ENCODE measurements at places on chromosomes 4 and X.

DNA sequence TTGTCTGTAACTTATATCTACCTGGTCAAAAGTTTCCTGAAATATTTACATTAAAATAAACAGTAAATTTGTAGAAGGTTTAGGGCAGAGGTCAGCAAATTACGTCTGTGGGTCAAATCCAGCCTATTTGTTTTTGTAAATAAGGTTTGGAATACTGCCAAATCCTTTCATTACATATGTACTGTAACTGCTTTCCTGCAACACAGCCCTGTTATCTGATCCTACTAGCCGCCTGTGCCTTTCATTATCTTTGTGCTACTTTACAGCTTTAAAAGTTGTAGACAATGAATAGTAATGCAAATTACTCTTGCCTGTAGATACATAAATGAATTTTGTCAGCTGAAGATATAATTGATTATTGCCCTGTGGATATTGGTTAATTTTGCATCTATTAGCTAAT is 369.6 kb upstream of the SLC7A11 start:
- no peak for DNase-seq

DNA sequence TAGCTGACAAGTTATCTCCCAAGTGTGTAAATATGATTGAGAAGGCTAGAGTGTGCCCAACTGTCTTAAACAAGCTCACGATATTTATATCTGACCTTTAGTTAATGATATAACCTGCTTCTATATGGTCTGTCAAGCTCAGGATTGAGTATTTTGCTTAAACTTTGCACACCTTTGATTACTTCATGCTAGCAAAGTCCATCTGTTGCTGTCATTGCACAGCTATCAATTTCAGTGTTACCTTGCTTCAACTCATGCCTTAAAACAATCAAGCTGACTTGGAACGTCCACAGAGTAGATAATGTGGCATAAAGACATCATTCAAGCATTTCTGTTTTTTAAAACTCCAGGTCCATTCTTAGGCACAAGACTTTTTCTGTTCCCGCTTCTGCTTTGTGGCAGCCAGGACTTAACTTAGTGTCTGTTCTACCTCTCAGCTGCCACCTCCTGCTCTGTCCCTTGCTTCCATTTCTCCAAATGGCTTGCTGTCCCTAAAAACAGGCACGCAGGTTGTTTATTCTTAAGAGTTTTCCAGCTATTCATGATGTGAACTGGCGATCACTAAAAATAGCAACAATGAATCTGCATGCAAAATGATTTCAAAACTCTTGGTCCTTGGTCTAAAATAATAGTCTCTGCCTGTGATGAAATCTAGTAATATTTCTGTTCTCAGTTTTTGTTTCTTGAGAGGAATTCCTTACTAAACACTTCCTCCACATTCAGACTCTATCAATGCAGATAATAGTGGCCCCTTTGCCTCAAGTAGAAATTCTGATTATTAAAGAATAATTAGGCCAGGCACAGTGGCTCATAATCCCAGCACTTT is 16.3 kb upstream of the NEIL3 start:
- DNase-seq, result no peak

DNA sequence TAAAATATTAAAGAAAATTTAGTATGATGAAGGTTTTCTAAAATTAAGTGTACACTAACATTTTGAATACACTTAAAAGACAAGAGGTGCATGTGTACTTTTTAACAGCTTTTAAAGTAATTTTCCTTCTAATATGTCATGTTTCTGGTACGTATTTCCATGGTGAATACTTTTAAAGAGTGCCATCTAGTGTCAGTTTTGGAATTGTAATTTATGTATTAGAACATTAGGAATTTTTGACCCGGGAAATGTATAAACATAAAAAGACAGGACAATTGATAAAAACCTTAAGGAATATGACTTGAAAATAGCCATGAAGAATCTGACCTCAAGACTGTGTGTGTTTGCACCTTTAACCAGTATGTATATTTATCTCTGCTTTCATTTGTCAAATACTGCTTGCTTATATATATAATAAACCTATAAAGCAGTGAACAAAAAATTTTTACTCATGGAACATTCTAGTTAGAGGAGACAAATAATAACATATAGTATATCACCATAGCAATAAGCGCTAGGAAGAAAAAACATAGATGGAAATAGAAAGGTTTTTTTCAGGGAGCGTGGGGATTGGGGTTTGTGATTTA is 7.2 kb downstream of the GSTCD start:
- peak; percentile 38 for DNase-seq

DNA sequence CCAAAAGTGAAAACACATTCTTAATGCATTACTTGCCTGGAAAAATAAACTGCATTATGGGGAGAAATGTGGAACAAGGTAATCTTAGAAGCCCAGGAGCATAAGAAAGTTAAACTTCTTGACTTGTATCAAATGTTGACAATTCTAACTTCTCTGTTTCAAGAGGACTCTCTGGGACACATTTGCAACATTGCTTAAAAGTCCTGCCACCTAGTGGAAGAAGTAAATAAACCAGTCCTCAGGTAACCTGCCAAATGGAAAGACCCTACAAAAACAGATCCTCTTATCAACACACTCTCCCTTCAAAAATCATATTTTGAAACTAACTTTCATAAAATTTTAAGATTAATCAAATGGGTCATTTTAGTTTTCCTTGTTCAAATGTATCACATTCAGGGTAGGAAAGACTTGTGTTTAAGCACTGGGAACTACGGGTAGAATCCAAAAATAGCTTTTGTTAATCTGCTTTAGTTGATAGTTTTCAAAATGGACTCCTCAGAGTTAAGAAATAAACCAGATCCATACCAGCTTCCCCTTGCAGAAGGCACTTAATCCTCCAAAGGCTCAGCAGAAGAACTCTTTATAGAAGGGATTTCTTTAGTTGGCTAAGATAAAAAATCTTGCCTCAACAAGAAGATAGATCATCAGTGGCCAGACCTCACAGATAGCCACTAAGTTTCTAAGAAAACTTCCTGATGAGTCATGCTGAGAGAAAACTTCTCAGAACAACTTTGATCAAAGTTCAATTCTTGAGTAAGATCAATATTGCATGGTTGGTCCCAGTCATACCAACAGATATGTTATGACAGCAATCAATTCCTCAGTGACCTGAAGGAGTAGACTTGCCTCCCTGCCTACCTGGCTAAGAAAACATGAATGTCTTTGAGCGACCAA is 141.7 kb downstream of the HHIP start:
- no peak for DNase-seq

DNA sequence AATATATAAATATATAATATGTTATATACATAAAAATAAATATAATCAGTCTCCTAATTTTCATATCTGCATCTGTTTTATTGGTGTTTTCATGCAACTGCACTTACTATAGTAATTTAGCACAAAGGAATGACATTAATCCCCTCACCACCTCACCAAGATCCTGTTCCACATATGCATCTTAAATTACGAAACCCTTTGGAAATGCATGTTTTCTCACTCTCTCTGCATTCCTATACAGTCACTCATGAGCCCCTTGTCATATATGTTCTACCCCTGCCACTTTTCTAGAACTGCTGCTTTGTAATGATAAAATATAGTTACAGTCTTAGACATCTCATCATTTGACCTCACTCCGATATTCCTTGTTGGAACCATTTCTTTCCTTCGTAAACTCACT is 728.7 kb upstream of the SLIT2 start:
- DNase-seq, result no peak

DNA sequence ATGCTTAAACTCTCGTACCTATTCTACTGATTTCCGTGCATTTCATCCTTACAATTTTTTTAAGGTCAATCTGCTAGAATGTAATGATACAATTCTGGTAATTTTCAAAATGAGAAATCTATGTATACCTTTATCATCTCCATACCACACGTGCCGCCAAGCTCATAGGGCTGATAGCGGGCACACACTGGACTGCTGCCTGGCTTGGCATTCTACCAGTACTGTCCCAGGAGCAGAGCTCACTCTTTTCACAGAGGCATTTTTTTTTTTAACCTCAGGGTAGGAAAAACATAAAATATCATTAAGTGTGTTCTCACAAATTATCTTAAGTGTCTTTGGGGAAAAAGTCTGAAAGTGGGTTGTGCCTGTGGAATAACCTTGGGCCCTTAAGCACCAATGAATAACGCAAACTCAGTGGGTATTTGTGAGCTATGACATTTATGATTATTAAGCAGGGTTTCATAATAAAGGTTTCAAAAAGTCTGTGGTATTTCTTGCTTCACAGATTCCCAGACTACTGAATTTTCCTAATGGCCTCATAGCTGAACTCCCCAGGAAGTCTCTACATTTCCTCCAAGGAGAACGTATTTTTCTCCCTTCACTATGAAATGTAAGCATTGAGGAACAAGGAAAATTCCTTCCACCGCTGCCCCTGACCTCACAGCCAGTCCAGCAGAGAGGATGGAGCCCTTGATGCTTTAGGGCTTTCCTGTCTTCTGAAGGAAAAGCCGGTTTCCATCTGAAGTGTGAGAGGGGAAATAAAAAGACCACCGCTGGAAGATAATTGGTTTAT is 125.2 kb downstream of the ELOVL6 start:
- no peak for DNase-seq

GRCh38 chrX:13212191-13212651 is 107.6 kb downstream of the ATXN3L start:
- DNase-seq, result no peak

DNA sequence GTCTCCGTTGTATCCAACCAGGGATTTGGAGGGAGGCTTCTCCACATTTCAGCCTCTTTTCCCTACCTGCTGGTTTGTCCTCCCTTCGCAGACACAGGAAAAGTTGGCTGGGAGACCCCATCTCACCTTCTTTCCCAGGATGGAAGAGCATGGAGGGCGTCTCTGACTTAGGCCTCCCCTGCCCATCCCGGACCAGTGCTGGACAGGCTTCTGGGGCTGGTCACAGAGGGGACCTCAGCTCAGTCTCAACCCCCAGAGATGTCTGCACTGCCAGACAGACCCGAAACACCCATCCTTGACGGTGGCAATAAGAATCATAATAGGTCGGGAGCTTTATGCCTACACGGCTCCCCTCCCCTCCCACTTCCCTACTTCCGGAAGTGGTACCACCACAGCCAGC is 1.6 kb downstream of the WFS1 start:
- no peak for DNase-seq

DNA sequence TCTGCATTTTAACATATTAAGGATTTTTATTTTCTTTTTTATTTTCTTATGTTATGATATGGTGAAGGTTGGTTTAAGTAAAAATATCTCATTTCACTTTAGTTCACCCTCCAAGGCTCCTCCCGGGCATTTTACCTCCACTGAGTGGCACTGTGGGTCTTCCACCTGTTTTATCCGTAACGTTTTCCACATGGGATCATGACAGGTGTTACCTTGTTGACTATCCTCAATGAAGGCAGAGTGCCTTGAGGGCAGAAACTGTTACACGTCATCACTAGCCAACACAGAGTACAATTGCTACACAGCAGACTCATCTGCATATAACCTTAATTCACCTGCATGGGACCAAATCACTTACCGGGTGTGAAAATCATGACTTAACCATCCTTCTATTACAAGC is 105.8 kb downstream of the GEMIN8 start:
- DNase-seq, result no peak

DNA sequence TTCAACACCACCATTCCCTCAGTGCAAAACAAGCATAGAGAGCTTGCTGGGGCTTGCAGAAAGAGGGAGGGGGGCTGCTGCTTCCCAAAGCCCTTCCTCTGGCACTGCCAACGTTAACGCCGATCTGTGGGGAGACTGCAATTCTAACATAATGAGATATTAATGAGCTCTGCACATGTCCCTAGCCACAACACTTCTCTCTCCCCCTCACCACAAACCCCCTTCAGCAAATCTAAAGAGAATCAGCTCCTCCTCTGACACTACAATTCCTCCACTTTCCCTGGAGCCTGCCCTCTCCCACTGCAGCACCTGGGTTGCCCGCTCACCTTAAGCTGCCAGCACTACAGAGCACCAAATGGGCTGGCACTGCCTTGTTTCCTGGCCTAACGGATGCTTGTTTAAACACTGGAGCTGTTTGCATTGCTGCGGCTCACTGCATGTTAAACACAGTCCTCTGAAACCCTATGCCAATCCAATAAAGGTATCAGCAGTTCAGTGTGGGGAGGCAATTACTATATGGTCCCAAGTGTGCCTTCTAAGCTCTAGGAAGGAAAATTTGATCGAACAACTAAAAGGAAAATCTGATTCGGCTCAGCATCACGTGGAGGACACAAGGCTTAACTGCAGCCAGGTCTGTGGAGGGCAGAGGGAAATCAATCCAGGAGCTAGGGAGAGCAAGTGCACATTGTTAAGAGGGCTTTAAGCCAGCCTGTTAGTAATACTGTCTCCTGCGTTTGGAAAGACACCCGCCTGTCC is 232.4 kb downstream of the MAML3 start:
- no peak for DNase-seq

DNA sequence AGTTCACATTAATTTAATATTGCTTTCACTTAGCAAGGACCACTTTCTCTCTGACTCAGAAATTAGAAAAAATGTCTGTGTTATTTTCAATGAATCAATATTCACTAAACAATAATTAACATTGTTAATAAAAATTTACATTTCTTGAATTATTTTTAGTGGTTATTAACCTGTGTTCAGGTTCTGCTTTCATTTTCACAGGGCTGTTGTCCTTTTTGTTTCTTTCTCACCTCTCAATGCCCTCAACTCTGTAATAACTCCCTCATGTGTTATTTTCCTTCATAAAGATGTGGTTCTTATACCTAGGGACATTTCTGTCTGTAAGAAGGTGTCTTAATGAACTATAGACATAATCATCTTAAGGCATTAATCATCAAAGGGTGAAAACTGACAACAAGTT is 43.1 kb upstream of the PRR27 start:
- no peak for DNase-seq

DNA sequence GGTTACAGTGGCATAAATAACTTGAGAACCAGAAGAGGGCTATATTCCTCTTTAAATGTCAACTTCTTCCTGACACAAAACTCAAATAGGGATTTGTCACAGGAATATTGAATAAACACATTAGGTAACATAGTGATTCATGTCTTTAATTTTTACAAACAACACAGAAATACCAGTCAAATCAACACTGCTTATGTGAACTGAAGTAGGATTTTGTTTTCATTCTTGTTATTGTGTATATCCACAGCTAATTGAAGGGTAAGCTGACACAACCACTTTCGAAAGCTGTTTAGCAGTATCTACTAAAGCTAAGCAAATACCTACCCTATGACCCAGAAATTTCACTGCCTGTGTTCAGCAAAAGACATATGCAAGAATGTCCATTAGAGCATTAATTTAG is 120.4 kb upstream of the EOLA2 start:
- no peak for DNase-seq

- no peak for DNase-seq
Observed at GRCh38 chr4:83082777-83083176, 31.8 kb downstream of the PLAC8 start.

GRCh38 chr4:158428242-158428641 is 93.4 kb upstream of the RXFP1 start:
- DNase-seq, result no peak

DNA sequence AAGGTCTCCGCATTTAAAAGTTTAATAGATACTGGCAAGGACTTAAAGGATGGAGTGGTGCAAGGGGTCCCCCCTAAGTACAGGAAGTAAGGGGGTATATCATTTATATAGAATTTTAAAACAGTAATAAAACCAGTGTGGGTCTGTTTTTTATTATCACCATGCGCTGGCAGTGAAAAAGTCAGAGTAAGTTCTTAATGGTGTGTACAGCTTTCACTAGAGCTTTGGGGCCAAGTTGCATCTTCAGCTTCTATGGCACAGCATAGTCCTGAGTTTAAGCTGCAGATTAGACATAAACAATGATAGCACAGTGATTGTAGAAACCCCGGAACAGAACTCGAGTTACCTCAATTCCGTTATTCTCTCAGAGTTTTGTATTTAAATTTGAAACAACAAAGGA is 27.6 kb downstream of the RHOH start:
- DNase-seq, result no peak

GRCh38 chr4:40185830-40186664 is 10.8 kb upstream of the RHOH start:
- DNase-seq, result no peak

- DNase-seq, result no peak
Observed at GRCh38 chrX:38220024-38220414, 652 bp downstream of the SRPX start.
